ENCODE measurements at places on chromosomes 6 and 20. TPM values are rescaled to one million over a fixed set of nuclear protein-coding genes. Genes with fewer than 3 reads are reported as not detected.

SOX18 gene
- not detected for total RNA-seq

DNA sequence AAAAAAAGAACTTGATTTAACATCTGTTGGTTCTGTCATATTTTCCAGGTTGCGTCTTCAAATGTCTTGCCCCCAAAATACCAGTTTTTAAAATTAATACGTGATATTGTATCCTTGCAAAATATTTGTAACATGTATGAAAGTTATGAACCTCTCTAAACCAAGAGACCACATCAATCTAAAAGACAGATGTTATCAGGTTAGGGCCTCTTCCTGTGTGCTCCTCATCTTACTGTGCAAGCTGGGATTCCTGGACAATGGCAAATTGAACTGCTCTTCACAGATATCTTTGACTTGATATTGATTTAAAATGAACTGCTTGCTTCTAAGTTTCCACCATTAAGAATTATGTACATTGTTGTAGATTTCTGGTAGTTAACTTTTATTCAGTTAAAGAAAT is 9.6 kb downstream of the TMEM239 start:
- H3K36me3 ChIP-seq: no peaks in the 10 kb centered on the region
- H3K27ac ChIP-seq: no peak overlapping the region
- DNase-seq: no peak
- H3K4me3 ChIP-seq: no peak overlapping the region

DNA sequence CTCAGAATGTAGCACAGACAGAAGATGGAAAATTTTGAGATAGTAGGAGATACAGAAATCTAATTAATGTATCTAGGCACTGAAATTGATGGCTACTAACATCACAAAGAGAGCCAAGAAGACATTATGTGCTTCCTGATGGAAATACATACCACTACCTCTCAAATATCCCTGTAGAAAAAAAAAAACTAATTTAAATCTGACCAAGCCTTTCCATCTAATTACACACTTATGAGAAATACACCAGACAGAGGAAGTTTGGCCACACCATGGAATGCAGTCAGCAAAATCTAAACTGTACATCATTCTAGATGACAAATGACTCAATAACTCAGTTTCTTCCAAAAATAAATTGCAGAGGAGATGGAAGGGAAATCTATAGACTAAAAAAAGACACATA is 18.9 kb downstream of the VPS52 start:
- no peak overlapping the region for H3K4me3 ChIP-seq
- H3K27me3 ChIP-seq: no peaks in the 10 kb centered on the region
- peaks cover 51% of the 10 kb centered on the region for H3K36me3 ChIP-seq

GRCh38 chr6:27312950-27313271 is 838 bp upstream of the POM121L2 start:
- no peak overlapping the region for H3K27ac ChIP-seq
- DNase-seq: no peak
- peak overlapping the region; percentile 65 for H3K4me3 ChIP-seq
- no peaks in the 10 kb centered on the region for H3K4me1 ChIP-seq
- H3K36me3 ChIP-seq: peaks cover 9% of the 10 kb centered on the region
- no peaks in the 10 kb centered on the region for H3K27me3 ChIP-seq

DNA sequence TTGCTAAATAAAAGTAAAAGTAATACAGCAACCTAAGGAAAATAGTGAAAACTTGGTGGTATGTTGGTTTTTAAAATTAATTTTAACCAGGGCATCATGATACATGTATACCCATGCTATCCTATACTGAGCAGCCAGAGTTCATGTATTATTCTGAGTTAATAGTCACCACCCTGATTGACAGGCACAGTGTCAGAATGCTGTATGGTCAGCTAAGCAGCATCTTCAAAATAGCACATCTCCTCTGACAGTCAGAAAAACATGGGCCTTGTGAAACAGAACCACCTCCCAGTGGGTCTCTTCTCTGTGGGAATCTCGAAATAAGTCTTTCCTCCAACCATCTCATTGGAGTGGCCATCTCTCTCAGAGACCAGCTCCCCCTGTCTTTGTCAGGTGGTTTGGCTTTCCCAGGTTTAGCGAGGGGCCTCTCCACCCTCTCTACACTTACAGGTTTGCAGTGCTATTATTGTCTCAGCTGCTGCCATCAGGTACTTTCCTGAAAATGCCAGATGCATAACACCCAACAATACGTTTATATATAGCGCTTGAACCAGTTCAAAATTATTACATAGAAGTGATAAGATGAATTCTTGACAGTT is 47.1 kb upstream of the RNF8 start:
- H3K27ac ChIP-seq: no peak overlapping the region
- peaks cover 9% of the 10 kb centered on the region for H3K36me3 ChIP-seq

METTL24 gene
- not detected for total RNA-seq

SLC16A10 gene
- total RNA-seq: 2.6 TPM

DNA sequence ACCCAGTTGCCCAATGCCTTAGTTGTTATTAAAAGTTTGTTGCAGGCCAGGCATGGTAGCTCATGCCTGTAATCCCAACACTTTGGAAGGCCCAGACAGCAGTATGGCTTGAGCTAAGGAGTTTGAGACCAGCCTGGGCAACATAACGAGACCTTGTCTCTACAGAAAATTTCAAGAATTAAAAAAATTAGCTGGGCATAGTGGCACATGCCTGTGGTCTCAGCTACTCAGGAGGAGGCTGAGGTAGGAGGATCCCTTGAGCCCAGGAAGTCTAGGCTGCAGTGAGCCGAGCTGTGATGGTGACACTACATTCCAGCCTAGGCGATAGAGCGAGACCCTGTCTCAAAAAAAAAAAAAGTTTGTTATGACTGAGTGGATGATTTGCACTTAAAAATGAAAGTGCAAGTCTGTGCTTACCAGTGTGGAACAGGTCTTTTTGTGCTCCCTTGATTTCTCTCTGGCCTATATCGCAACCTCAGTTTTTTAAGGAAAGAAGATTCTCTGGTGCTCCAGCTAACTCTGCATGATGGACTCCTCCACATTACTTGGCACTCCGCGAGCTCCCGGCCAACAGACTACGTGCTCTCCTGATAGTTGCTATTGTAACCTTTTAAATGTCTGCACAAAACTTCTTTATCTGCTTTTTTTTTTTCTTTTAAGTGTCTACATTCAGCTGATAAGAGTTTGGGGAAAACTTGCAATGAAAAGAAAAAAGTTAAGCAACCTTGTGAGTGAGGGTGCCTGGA is 22.1 kb downstream of the ZKSCAN3 start:
- no peaks in the 10 kb centered on the region for H3K4me1 ChIP-seq
- DNase-seq: no peak
- H3K27me3 ChIP-seq: no peaks in the 10 kb centered on the region
- H3K27ac ChIP-seq: no peak overlapping the region

BAG2 gene
- 12.1 TPM for total RNA-seq

DNA sequence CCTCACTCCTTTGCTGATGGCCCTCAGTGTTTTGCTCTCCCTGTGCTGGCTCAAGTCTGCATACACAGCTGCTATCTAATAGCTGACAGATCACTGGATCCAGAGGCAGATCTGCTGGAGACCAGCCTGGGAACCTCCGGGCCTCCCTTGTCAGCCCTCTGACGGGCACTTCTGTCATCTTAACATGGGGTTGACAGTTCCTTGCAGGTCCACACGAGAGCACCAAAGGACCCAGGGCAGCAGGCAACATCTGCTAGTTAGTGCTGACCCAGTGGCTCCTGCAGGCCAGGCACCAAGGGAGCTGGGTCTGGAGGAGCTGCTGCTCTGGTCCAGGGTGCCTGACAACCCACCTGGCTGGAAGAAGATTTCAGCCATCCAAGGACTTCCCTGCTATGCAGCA is 208.1 kb downstream of the UST start:
- H3K27me3 ChIP-seq: peaks cover 16% of the 10 kb centered on the region
- no peak overlapping the region for H3K4me3 ChIP-seq
- H3K4me1 ChIP-seq: no peaks in the 10 kb centered on the region
- DNase-seq: no peak
- no peaks in the 10 kb centered on the region for H3K36me3 ChIP-seq

SLC25A27 gene
- total RNA-seq: 8.8 TPM

DNA sequence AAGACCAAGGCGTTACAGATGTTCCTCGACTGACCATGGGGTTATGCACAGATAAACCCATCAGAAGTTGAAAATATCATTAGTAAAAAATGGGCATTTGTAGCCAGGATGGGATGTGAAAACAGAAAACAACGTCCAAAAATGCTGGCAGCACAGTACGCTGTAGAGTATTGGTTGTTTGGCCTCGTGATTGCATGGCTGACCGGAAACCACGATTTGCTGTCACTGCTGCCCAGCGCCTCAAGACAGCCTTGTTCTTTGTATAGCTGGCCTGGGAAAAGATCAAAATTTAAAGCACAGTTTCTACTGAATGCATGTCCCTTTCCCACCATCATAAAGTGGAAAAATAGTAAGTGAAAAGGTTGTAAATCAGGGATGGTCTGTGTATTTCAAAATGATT is 41.9 kb downstream of the MTHFD1L start:
- no peak overlapping the region for H3K27ac ChIP-seq
- H3K4me1 ChIP-seq: no peaks in the 10 kb centered on the region
- H3K27me3 ChIP-seq: no peaks in the 10 kb centered on the region

- no peaks in the 10 kb centered on the region for H3K36me3 ChIP-seq
- no peaks in the 10 kb centered on the region for H3K27me3 ChIP-seq
- DNase-seq: no peak
- H3K27ac ChIP-seq: no peak overlapping the region
Observed at GRCh38 chr6:90131614-90132423, 164.8 kb downstream of the BACH2 start.
